ENCODE measurements at places on chromosomes 4 and X. TPM values are rescaled to one million over a fixed set of nuclear protein-coding genes. Genes with fewer than 3 reads are reported as not detected.

DNA sequence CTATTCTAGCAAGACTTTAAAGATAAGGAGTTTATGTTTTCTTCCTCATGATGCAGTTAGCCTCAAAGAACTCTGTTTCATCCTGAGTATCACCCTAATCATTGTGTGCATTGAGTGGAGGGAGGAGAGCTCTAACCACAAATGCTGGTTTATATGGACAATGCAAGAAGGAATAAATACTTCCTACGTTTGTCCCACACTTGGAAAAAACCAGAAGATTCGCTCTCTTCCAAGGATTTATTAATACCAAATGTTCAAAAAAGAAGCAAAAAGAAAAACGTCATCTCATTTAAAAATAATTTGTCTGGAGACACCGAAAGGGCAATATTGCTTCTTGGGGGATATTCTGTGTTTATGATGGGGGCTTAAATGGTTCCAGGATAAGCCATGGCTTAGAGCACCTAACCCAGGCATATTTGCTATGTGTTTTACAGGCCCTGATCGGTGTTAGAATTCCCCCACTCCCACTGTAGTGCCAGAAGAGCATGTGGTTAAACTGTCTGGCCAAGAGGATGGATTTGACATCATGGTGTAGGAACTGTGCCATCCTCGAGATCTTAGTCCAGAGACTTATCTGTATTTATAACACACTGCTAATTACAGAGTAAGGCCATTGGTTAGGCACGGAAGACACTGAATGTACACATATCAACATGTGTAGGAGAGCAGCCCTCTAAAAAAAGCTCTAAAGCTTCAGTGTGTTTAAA is 227.2 kb downstream of the ANK2 start:
- H3K4me1 ChIP-seq: no peaks in the 10 kb centered on the region
- H3K4me3 ChIP-seq: no peak overlapping the region
- H3K27me3 ChIP-seq: no peaks in the 10 kb centered on the region

DNA sequence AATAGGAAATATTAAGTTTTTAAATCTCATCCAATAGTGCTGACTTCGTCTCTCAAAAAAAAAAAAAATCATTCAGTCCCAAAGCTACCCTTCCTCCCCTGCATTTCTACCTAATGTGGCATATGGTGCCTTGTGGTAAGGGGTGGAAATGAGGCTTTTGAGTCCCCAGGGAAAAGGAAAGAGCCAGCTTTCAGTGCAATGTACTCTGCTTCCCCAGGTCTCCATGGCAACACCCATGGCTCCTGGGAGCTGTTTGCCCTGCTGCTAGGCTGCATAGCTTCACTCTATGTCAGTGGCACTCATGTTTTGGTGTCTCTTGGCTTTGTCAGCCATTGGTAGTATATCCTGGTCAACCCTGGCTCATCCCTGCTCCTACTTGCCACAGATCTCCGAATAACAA is 175.9 kb downstream of the SLC39A8 start:
- peak; percentile 61 for DNase-seq
- no peaks in the 10 kb centered on the region for H3K27me3 ChIP-seq
- no peaks in the 10 kb centered on the region for H3K36me3 ChIP-seq
- no peak overlapping the region for H3K27ac ChIP-seq
- H3K4me3 ChIP-seq: no peak overlapping the region

GRCh38 chr4:25043548-25043947 is 12.8 kb upstream of the LGI2 start:
- H3K27me3 ChIP-seq: peaks cover 12% of the 10 kb centered on the region
- H3K4me3 ChIP-seq: no peak overlapping the region
- DNase-seq: no peak
- no peaks in the 10 kb centered on the region for H3K36me3 ChIP-seq

- H3K4me1 ChIP-seq: no peaks in the 10 kb centered on the region
- no peak for DNase-seq
- H3K27ac ChIP-seq: no peak overlapping the region
- no peak overlapping the region for H3K4me3 ChIP-seq
- no peaks in the 10 kb centered on the region for H3K27me3 ChIP-seq
These were observed 16.9 kb downstream of the AWAT2 start for GRCh38 chrX:70032792-70033191.

GRCh38 chr4:141899541-141899940 is 263.2 kb downstream of the IL15 start:
- no peak overlapping the region for H3K4me3 ChIP-seq
- no peaks in the 10 kb centered on the region for H3K36me3 ChIP-seq
- DNase-seq: no peak

Gene S100P
- 0.13 TPM for total RNA-seq

- H3K4me1 ChIP-seq: no peaks in the 10 kb centered on the region
- no peak overlapping the region for H3K27ac ChIP-seq
- no peaks in the 10 kb centered on the region for H3K27me3 ChIP-seq
- no peak overlapping the region for H3K4me3 ChIP-seq
- no peak for DNase-seq
- no peaks in the 10 kb centered on the region for H3K36me3 ChIP-seq
These were observed 82.3 kb upstream of the MXRA5 start for GRCh38 chrX:3428792-3429191.

Gene FAM9C
- total RNA-seq: 0.16 TPM
